Spleen (tissue), 13 donors: ENCODE measurements at places on chromosomes 1 and 21.

DNA sequence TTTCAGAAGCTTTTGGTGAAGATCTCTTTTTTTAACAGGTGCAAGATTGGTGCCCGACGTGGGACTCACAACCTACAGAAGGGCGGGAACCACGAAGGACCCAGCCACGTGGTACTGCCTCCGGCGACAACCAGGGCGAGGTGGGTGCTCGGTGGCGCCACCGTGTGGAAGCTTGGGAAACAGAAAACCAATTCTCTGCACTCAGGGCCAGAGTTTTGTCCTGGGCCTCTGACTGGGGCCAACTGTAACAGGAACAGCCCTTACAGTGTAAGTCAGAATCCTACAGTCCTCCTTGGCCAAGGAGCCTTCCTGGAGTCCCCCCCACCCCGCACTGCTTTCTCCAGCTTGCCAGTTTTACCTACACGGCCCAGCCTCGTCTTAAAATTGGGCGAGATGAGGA lies 11.6 kb upstream of the S100A7A start:
- DNase-seq: peak; percentile 92

DNA sequence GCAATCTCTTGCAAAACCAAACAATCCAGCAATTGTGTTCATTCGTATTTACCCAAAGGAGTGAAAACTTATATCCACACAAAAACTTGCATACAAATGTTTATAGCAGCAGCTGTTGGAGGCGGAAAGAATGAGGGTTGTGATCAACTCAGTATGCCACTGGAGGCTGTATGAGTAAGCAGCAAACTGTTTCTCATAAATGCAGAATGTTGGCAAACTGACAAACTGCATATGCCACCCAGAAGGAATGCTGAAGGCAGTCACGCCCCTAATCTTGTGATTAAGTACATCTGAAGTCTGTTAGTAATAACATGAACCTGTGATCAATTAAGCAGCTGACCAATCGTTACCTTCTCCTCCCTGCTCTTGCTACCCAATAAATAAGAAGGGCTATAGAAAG lies 60.5 kb upstream of the CR2 start:
- no peak for DNase-seq

DNA sequence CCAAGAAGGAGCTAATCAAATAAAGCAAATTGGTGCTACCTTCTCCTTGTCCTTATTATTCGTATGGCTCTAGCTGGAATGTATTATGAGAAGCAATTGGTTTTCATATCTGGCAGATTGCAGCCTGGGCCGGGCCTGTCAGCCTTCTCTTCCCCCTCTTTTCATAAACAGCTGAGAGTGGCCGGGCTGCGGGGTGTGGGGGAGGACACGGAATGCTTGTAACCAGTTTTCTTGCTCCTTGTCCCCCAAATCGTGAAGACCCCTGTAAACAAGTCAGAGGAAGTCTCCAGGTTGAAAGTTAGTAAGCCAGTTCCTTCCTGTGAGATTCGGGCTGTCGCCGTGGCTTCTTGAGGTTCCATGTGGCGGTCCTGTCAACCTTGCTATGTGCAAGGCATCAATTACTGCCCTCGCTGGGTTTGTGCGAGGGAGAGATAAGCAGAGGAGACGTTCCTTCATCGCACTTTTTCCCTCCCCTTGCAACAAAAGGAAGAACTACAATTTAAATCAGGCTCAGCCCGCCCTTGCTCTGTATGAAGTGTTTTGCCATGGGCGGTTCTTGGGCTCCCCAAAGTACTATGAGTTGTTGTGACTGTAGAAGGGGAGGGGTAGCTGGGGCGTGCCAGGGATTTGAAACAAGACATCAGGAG lies 450.7 kb downstream of the CAMTA1 start:
- no peak for DNase-seq

- DNase-seq: no peak
These were observed 128.4 kb downstream of the TGFB2 start for GRCh38 chr1:218473522-218473921.

- DNase-seq: no peak
These were observed 249.6 kb downstream of the PTPRC start for GRCh38 chr1:198888379-198888943.

- DNase-seq: no peak
These were observed 697.2 kb downstream of the USP25 start for GRCh38 chr21:16426936-16427335.

DNA sequence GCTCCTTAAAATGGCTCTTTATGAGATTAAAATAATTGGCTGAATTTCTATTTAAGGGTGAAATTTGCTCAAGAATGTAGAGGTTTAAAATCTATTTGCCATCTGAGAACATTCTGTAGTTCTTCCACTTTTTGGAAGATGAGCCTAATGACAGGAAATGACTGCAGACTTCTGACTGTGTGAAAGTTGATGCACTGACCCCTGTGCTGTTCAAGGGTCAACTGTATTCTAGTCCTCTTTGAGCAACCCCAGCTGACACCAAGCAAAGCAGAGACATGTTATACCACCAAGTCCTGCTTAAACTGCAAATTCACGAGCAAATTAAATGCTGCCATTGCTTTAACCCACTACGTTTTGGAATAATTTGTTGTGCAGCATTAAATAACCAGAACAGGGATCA lies 26.6 kb downstream of the DDAH1 start:
- DNase-seq: no peak

DNA sequence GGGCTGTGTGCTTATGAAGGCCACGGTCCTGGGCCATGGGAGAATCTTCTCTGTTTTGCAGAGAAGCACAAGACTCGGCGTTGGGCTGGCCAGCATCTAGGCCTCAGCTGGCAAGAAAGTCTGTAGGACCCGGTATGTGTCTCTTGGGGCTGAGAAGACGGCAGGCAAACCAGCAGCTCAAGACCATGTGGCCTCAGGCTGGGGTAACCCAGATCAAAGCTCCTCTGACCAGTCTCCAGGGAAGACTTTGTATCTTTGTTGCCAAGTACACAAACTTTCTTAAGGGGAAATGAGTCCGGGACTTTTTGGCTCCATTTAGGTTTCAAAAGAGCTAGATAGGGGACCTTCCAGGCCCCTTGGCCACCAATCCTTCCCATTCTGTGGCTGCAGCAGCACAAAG lies 60.1 kb downstream of the PTP4A2 start:
- DNase-seq: no peak

- DNase-seq: peak; percentile 29
These were observed 387.2 kb upstream of the VAMP3 start for GRCh38 chr1:7383671-7384520.

DNA sequence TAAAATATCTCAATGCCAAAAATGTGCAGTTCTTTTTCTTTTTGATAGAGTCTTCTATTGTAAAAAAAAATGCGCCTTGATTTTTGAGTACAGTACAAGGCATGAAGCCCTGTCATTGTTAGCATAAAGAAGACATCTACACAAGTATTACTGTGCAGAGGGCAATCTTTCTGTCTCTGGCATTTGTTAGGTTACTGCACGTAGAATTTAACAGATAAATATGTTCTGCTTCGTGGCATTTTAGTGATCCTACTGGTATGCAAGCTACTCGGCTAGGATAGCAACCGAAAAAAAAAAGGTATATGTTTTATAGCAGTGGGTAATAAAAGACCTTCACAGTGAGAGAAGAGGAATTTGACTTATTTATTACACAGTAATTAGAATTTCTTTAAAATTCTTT lies 492.9 kb upstream of the ADGRL2 start:
- no peak for DNase-seq

DNA sequence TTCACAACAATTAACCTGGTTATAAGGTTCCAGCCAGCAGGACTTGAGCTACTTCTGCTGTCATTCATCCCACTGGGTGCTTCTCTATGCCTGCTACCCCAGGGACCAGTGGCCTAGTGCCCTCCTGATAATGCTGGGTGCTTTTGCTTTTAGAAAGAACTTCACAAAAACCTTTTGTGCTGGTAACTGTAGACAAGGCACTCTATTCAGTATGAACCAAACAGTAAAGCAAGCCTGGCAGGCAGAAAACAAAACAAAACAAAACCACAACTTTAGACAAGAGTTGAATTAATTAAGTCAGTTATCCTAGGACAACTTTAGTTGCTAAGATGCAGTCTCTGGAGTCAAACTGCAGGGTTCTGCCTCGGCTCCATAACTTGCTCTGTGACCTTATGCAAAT lies 61.9 kb upstream of the ADGRL2 start:
- no peak for DNase-seq

DNA sequence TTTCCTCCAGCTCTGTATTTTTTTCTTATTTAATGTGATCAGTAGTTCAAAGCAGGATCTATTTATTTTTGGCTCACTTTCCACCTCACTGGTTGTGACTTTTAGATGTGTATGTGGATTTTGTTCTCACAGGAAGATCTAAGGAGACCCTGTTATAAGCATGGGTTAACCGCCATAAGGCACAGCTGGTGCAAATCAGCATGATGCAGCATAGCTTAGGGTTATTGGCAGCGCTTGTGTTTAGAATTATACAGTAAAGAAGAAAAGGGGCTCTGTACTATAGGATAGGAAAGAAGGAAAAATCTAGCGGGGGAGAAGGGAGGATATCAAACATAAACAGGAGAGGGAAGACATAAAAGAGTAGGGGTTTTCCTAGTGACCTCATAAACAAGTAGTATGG lies 26.9 kb upstream of the RGL1 start:
- DNase-seq: no peak

DNA sequence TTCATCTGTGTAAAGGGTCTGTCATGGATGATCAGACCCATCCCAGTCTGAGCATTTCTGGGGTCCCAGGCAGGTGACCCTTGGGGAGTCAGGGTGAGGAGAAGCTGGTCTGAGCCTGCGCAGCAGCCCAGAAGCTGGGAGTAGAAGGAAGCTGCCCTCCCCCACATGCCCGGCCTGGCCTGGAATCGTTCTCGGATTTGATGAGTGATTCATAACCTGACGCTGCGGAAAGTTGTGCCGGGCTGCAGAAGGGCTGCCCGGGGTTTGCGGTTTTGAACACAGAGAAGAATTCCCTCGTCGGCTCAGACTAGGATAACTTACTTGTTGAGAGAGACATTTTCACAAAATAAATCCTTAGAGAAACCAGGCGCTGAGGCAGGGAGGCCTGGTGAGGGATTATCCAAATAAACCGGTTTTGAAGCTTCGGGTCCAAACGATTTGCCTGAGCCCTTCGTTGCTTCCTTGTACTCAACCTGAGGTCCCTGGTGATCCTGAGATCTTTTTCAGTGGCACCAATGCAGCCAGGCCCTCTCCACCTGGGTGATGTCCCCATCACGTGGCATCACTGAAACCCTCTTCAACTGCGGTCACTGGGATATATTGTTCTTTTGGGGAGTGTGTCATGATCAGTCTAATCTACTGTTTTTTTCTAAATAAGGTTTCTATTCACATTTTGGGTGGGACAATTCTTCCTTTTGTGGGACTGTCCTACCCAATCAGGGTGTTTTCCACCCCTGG lies 29.2 kb downstream of the EPHB2 start:
- no peak for DNase-seq

- no peak for DNase-seq
These were observed 646.0 kb upstream of the TMPRSS15 start for GRCh38 chr21:19049567-19049966.

DNA sequence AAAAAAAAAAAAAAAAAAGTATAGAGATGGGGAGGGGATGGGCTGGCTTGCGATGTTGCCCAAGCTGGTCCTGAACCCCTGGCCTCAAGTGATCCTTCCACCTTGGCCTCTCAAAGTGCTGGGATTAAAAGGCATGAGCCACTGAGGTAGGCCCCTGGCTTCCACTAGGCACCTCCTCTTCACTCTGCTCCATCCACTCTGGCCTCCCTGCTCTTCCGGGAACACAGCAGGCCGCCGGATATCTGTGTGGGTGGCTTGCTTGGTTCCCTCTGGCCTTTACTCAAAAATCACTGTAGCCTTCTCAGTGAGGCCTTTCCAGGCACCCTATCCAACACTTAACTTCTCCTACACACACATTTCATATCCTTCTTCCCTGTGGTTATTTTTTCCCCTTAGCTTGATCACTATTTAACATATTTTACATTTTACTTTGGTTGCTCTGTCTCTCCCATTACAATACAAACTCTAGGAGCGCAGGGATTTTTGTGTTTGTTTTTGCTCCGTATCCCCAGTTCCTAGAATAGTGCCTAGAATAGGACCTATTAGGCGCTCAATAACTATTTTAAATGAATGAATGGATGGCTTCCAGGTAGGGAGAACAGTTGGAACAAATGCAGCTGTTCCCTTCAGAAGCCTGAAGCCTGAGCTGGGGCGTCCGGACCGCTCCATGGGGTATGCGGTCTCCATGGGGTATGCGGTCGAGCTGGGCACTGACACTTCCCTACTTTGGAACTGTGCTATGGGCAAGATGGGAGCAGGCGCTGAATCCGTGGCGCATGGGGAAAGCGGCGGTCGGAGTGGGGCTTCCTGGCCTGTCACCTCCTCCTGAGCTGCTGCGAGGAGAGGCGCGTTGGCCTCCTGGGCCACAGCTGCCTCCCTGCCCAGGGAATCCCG lies 46.7 kb downstream of the H3-3A start:
- no peak for DNase-seq
